ENCODE measurements at places on chromosomes 7 and 10.

DNA sequence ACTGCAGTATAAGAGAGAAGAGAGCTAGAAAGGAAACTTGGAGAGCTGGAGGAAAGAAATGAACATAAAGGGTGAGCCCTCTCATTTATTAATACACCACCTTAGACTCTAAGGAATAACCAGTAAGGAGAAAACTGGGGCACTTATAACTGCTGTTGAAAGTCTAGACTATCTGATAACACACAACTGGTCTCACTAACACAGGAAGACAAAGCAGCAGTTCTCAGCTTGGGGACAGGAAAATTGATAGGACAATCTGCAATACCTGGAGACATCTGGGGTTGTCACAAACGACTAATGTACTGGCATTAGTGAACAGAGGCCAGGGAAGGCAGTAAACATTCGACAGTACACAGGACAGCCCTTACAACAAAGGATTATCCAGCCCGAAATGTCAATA is 6.8 kb downstream of the ELMO1 start:
- no peak for DNase-seq

- DNase-seq: no peak
These were observed 271.7 kb downstream of the STK31 start for GRCh38 chr7:23981758-23982157.

DNA sequence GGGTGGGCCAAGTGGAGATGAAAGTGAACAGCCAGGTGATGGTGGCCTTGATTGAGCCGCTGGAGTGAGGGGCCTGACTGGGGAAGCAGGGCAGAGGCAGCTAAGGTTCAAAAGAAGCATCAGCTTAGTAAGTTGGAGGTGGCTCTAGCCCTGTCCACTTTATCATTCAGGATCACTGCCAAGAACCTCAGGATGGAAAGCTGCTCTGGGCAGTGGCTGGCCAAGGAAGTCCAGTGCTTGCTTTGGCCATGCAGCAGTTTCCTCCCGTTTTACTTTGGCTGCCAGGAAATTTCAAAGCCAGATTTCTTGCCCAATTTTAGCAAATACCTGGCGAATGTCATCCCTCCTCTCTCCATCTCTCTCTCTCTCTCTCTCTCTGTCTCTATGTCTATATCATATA is 384.9 kb downstream of the PLXNA4 start:
- no peak for DNase-seq

GRCh38 chr7:835485-836401 is 3.5 kb downstream of the SUN1 start:
- no peak for DNase-seq

- DNase-seq: no peak
These were observed 10.2 kb downstream of the PYROXD2 start for GRCh38 chr10:98404571-98405359.

DNA sequence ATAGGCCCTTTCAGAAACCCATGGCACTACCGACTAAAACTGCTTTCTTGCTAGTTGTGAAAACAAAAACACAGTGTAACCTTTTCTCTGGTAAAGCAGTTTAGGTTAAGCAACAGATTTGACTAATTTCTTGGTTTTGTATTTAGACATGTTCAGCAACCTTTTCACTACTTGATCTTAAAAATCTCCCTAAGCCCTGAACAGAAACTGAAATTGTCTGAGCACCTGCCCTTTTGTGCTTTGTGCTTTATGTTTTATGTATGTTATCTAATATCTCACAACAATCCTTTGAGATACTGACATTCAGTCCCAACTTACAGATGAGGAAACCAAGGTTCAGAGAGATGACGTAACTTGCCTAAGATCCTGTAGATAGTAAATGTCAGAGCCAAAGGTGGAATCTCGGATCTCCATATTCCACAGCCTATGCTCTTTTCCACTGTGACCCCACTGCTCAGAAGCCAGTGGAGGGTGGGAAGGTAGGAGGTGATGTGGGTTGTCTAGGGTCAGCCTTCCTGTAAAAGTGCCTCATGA is 146.6 kb downstream of the LCOR start:
- DNase-seq: no peak

GRCh38 chr10:8416192-8416701 is 361.8 kb downstream of the GATA3 start:
- DNase-seq: no peak

GRCh38 chr10:58757352-58758065 is 244.8 kb downstream of the BICC1 start:
- DNase-seq: no peak

Measured in GDM1 (cell line).